Activated CD4-positive, CD25-positive, alpha-beta regulatory T cell (primary cell): ENCODE measurements at places on chromosomes 6 and 20.

- no peak for DNase-seq
Observed at GRCh38 chr20:4065391-4065844, 50.1 kb upstream of the RNF24 start.

DNA sequence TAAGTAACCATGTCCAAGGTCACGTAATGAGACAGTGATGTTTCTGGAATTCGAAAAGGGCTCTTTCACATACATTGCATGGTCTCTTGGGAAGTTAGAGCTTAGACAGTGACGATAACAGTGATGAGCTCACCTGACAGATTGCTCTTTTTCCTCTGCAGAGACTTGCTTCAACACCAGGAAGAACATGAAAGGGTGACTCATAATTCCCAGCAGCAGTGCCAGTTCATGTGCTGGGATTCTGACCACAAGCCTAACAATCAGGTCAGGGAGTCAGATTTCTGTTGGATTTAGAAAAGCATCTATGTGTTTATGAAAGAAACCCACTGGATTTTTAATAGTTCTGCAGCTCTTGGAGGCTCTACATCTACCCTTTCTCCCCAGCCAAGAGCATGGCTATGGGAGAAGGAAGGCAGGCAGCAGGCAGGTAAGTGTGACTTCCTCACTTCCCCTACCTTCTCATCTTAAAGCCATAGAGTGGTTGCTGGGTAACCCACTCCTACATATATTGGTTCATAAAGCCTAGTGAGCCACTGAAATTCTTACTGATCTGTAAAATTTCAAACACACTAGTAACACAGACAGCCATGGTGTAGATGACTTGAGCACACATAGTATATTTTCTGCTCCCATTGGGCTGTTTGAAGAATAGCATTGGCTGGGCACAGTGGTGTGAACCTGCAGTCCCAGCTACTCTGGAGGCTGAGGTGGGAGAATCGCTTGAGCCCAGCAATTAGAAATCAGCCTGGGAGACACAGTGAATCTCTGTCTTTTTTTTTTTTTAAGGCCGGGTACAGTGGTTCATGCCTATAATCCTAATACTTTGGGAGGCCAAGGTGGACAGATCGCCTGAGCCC is 44.4 kb upstream of the LOC128125822 start:
- no peak for DNase-seq

DNA sequence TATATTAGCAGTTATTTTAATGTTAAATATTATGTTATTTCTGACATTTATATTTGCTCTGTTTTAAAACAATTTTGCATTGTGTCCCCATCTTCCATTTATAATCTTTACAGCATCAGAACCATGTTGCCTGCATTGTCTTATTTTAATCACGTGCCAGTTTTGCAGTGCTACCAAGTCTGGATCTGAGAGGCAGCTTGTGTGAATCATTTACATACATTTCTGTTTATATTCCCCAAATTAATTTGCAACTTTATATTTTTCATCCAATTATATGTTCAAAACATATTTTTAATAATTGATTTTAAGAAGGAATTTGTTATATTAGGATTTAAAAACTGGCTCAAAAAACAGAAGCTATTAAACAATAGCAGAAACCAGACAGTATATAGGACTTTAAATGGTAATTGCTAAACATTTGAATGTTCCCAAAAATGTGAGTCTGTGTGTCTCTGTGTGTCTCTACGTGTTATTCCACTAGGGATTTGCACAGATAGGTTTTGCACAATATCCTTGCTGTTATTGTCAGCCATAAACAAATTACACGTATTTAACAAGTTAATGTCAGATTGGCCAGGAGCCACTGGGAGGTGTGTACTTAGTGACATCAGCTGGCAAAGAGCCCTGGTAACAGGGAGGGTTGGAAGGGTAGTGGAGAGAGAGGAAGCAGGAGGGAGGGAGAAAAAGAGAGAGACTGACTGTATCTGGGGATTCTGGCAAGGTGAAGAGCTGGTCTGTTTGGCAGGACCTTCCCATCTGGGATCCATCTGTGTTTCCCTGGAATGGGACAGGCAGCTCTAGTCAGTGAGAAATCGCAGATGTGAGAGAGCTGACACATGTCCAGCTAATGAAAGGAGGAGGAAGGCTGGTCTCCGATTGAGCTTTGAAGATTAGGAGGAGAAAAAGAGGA is 72.1 kb downstream of the CBFA2T2 start:
- DNase-seq: no peak

DNA sequence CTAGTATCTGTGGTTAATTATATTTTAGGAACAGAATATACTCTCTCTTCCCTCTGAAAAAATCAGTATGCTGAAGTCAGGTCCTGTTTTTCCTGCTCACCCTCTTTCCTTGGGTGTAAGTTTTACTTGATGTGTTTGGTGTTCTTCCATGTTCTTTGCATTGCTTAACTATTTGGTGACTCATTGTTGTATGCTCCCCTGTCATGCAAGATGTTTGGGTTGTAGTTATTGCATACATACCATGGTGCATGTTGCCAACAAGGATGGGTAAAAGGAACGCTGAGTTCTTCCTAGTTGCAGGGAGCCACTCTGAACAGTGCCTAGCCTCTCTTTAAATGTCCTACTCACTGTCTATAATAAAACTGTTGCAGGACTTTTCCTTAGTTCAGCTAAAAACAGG is 207.9 kb upstream of the LAMP5 start:
- no peak for DNase-seq

GRCh38 chr20:51508158-51508557 is 34.4 kb downstream of the NFATC2 start:
- no peak for DNase-seq

DNA sequence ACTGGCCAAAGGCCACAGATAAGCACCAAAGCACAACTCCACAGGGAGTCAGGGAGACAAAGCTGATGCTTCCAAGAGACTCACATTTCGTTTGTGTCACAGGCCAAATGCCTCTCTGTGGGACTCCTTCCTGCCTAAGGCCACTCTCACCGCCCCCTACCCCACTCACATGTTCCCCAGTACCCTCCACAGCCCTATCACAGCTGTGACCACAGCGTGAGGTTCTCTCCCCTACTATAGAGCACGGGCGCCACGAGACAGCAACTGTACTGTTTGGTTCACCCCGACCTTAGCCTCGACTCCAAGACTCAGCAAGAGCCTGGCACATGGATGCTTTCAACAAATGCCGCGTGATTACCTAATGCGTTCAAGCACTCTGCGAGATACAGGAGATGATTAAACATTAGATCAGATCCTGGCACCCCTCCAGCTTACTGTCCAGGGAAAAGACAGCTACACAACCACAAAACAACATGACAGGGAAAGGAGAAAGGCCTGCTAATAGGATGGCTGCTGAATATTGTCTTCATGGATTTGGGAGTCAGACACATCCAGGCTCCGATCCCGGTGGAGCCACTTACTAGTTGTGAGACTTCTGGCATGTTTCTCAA is 105.5 kb downstream of the AGPAT4 start:
- DNase-seq: no peak

- no peak for DNase-seq
Observed at GRCh38 chr20:62197801-62198200, 15.0 kb downstream of the MTG2 start.

- no peak for DNase-seq
Observed at GRCh38 chr6:25564943-25565342, 87.1 kb upstream of the SCGN start.

- DNase-seq: no peak
Observed at GRCh38 chr20:32463642-32464400, 105.7 kb downstream of the ASXL1 start.

DNA sequence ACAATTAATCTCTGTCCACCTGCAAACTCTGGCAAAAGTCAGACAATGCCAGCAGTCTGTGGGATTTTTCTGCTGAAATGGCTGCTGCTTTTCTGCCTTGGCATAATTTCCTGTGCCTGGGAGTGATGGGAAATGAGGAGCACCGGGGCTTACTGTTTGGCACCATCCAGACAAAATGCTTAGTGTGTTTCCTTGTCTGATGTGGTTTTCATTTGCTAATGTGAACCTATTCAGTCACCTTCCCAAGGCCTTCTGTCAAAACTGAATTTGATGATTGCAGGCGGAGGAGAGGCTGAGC is 56.4 kb downstream of the CDH4 start:
- no peak for DNase-seq

GRCh38 chr6:169789146-169789943 is 37.9 kb downstream of the ERMARD start:
- DNase-seq: no peak

DNA sequence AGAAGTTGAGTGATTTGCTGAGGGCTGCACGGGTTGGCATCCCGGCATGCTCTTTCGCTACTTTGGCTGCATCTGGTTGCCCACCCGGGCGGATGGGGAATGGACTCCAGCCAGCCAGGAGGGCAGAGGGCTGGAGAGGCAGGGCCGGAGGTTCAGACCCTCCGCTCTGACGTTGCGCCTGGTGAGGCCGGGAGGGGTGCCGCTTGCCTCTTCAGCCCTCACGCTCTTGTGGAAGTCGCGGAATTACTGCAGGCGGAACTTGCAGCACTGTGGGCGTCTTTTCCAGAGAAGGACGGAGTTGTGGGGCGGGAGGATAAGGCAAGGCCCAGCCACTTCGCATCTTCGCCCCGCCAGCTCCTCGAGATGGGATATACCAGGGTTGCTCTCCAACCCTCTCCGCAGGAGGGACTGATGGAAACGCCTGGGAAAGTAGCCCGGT is 656 bp downstream of the RTEL1 start:
- no peak for DNase-seq

- no peak for DNase-seq
Observed at GRCh38 chr6:154476494-154476893, 34.0 kb downstream of the CNKSR3 start.

DNA sequence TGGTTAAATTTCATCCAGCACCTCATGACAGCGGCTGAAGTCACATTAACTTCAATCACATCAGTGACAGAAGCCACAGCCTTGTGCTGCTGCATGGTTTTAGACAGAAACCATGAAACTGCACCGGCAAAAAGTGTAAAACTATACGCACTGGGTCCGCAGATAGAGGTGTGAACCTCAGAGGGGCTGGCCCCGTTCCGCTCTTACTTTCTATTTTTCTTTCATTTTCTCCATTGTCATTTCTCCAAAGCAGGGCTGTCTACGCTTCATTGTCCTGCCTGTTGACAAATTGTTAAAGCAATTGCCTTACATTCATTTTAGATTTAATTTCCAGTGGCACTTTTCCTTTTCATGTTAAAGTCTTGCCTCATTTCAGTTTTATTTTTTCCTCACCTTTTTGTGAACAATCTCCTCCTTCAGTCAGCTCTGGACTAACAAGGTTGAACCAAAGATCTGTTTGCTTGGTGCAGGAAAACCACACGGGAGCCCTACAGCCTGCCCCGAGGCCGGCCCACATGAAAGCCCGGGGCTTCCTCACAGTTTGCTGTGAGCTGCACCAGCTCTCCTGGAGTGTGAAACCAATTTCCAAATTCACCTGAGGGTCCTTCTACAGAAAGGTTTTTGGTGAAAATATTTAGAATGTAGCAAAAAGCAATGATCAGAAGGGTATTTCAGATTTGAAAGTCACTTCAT is 63.7 kb downstream of the PRR18 start:
- no peak for DNase-seq

DNA sequence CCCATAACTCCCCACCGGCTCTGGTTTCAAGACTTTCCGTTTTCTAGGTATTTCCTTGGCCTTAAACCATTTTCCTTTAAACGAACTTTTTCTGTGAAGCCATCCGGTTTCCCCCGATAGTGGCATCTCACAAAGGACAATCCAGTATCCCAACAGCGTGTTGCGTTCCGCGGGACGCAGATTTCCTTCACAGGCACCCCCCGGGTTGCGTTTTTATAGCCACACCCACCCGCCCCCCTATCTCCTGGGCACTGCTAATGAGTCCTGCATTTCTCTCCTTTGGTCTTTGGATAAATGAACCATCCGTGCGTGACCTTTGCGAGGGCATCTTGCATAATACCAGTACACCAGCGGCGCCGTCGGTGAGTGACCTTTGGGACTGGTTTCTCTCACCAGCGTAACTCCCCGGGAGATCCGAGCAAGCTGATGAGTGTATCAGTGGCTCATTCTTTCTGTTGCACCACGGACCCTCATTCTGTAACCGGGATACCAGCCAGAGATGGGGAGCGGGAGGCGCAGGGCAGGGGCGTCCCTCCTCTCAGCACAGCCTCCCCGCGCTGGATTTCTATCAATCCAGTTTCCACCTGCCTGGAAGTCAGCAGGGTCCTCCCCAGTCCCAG is 586 bp upstream of the NQO2 start:
- no peak for DNase-seq

DNA sequence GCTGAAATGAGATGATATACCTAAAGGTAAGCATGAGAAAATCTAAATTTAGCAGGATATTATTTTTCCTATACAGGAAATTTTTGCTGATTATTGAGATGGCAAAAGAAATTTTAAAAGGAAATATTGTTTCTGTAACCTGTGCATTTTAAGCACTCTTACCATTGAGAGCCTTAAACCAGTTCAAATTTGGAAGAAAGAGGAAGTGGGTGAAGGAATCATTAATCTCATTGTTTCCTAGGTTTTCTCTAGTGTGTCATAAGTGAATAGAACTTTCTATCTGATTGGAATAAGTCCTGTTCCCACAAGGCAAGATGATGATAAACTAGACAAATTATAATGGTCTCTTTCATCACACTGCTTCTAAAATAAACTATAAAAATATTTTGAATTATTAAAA is 22.4 kb upstream of the FKBP1C start:
- no peak for DNase-seq

DNA sequence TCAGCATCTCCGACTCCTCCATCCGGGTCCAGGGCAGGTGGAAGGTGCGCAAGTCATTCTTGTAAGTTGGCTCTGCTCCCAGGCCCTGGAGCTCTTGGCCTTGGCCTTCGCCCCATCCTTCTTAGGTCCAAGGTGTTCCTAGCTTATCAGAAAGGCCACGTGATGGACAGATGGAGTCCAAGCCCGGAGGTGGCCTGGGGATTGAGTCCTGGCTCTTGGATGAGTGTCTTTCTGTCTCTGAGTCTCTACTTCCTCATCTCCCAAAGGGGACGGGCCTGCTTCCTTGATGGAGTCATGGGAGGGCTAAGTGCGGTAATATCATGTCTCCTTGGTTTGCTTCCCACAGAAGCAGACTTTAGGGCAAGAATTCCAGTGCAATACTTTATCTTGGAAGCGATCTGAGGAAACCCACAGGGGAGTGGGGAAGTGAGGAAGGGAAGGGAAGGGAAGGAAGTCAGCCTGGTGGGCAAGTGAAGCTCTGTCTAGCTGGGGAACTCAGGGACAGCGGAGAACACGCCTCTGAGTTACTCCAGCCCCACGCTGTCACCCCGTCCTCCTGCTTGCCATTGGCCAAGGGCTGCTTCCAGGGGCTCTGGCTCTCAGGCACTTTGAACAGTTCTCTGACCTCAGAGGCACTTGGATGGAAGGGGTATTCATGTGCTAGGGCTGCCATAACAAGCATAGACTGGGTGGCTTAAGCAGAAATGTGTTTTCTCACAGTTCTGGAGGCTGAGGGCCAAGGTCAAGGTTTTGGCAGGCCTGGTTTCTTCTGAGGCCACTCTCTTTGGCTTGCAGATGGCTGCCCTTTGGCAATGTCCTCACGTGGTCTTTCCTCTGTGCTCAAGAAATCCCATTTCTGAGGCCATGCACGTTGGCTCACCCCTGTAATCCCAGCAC is 4.8 kb downstream of the LBP start:
- DNase-seq: no peak

GRCh38 chr6:74213995-74214394 is 518.0 kb downstream of the CD109 start:
- no peak for DNase-seq

- no peak for DNase-seq
Observed at GRCh38 chr20:58212636-58213035, 15.8 kb downstream of the ANKRD60 start.

GRCh38 chr6:153840039-153840850 is 198.8 kb upstream of the OPRM1 start:
- no peak for DNase-seq
